ENCODE measurements at places on chromosomes 5 and 9.
A peak's percentile ranks its signal among the peaks of the same experiment; 100 is the strongest.

DNA sequence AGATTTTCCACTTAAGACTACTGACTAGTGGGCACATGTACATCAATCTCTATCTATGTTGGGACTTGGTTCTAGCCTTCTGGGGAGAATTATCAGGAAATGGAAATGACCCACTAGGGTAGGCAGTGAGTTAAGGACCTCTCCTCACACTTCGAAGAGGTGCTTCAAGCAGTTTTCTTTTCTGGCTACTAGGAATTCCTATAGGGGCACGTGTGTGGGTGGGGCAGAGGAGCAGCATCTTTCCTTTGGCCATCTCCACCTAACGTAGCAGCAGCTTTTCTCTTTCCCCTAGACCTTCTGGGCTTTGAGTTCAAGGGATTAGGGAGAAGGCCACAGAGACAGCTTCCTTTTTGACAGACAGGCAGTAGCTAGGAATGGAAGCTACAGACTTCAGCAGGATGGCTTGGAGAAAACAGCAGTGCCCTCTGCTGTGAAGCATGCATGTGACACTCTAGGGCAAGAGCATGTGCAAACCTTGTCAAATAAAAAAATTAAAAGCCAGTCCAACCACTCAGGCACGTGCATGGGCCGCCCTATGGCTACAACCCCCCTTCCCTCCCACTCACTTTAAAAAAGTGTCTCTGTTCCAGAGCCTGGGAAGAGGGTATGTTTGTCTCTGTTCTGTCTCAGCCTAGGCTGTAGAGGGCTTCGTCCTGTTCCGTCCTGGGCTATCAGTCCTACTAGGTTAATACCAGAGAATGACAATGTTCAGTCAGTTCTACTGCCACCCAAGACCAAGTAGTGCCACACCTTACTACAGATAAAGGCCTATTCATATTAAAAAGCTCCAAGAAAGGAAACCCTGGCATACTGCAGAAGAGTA, 8.7 kb upstream of the GFRA3 start:
- DNase-seq = no peak

DNA sequence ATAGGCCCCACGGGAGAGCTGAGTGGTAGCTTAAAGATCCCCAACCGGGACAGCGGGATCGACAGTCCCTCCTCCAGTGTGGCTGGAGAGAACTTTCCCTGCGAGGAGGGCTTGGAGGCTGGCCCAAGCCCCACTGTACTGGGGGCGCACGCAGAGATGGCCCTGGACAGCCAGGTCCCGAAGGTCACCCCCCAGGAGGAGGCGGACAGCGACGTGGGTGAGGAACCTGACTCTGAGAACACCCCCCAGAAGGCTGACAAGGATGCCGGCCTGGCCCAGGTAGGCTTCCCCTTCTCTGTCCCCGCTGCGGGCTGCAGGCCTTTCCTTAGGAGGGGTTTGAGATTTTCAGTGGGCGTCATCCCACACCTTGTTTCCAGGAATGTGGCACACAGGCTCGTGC, 29.1 kb downstream of the FGD3 start:
- no peak for DNase-seq

DNA sequence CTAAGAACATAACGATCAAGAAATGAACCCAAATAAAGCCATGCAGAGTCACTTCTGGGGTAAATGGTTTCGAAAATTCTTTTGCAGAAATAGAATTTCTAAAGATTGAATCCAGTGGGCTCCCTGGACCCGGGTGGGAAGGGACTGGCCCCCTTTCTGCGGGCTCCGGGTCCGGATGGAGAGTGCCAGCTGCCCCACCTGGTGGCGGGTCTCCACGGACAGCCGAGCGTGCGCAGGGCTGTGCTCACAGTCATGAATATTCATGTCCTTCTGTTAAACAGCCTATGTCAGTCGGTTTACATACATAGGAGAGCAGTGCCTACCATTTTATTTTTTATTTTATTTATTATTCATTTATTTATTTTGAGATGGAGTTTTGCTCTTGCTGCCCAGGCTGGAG, 4.7 kb upstream of the PPP1R26 start:
- DNase-seq = no peak

- no peak for DNase-seq
Observed at GRCh38 chr9:14710804-14711203, 11.7 kb downstream of the CER1 start.

DNA sequence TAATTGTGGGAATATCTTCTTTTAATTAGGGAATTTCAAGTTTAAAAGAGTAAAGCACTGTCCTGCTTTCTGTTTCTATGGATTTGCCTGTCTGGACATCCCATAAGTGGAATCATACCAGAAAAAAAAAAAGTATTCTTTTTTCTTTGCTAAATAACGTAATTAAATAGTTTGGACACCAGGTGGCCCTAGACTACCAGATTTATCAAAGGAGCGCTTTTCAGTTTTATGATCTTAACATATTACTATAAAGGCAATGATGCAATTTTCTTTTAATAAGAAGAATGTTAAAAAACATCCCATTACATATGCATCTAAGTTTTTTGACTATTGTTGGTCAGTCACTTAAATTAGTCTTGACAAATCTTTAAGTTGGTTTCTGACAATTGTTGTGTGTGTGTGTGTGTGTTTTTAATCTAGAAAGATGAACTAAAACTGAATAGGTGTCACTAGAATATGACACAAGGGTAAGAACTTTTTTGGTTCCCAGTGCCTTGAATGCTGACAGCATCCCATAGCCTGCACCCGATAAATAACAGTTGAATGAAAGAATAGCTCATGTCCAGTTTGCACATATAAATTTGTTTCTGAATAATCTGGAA, 49.5 kb downstream of the C5orf22 start:
- peak; percentile 39 for DNase-seq

DNA sequence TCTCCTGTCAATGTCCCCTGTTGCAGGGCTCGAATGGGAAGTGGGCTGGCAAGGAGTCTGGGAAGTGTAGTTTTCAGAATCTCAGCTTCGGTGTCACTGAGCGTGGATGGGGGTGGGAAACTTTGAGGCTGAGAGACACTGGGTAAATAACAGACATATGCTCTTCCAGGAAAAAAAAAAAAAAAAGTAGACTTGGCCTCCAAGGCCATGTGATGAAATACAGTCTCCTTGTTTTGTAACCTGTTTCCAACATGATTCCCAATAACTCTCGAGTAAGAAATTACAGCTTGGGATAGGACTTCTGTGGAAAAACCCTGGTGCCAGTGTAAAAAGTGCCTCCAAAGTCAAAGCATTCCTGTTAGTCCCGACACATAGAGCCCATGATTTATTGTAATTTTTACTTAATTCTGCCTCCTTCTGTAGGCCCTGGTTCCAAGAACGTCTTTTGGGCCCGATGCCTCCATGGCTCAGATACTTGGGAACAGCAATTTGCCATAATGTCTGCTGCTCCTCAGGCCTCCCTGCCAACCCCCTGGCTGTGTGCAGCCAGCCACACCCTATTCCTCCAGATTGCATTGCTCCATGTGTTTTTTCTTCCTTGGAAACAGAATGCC, 119.5 kb upstream of the TNC start:
- DNase-seq = no peak

DNA sequence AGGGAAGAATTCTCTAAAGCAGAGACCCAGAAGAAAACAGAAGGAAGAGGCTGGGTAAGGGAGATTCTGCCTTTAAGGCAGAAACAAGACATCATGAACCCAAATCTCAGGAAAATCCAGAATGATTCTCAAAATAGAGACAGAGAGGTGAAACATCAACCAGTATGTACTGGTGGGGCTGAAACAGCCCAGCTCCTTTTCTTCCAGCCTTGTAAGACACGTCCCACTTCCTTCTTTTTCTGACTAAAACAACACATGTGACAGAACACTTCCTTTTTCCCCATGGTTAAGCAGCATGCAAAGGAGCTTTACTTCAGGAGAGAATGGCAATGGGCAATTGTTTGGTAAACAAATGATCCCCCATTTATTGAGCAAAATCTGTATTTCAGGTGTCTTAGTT, 230.8 kb upstream of the NR4A3 start:
- no peak for DNase-seq

DNA sequence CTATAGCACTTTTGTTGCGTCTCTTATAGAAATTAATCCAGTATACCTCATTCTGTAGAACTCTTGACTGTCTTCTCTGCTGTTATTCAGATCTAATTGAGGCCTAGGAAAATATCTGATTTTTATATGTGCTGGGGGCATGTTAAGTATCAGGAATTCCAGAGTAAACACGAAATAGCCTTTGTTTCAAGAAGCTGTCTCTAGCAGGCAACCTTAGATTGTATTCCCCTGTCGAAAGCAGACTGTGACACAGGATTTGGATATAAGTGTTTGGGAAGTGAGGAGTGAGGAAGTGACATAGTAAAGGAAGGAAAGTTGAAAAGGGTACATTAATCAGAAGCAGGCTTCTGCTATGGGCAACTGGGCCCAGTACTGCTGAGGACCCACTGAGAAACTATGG, 72.1 kb upstream of the RASA1 start:
- no peak for DNase-seq

Measured in SK-N-MC (cell line).